Central memory CD8-positive, alpha-beta T cell (primary cell): ENCODE measurements at places on chromosomes 7 and 10.
A peak's percentile ranks its signal among the peaks of the same experiment; 100 is the strongest.

DNA sequence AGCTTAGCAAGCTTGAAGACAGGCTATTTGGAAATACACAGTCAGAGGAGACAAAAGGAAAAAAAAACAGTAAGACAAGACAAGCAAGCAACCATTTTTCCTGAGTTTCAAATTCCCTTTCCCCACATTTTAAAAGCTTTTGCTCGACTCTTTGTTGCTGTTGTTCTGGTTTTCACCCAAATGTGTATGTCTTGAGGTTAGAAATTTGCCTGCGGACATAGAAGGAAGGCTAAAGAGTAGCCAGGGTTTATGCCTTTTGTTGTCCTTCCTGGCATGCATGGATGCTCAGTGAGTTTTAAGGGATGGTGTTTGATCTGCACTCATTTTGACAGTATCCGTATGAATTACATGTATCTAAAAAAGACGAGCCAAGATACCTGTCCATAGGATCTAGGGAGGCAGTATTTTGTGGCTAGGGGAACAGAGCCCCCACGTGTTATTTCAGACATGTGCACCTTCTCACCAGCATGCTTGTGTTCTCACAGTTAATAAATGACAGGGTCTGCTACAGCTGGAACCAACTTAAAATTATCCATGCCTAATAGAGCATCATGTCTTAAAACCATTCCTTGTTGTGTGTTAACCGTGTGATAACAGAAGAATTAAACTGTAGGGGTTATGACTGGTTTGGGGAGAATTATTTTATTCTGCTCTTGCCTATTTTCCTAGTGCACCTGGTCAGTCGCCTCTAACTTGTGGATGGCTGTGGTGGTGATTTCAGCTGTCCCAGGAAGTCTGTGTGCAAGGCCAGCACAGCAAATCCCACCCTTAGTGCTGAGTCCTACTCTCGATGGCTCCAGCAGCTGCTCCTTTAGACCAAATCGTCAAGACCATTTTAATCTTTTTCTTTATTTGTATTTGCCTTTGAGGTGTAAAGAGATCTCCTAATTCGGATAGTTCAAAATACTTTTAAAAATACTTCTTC lies 9.1 kb downstream of the WIPF3 start:
- no peak overlapping the region for H3K4me3 ChIP-seq
- peaks cover 54% of the 10 kb centered on the region for H3K27me3 ChIP-seq
- no peak for DNase-seq
- no peak overlapping the region for H3K27ac ChIP-seq
- H3K36me3 ChIP-seq, result no peaks in the 10 kb centered on the region

DNA sequence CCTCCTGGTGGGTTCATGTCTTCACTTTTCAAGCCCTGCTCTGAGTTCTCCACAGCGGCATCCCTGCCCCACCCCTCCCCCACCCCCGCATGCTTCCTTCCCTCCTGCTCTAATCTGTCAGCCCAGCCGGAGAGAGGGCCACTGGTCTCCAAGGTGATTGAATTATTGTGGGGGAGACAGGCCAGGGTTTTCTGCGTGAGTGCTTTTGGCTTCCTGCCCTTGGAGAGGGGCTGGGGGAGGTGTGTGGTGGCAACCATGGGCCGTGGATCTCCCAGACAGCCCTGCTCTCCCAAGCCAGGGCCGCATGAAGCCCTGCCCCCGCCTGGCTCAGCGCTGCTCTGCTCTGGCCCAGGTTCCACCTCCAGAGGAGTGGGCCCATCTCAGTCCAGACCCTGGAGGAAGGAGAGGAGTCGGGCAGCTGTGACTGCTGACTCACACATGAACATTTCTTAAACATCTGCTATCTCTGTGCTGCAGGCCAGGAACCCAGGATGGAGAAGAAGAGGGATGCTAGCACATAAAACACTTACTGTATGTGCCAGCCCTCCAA lies 109.9 kb downstream of the ZMIZ1 start:
- H3K4me1 ChIP-seq, result no peaks in the 10 kb centered on the region
- peaks cover 1% of the 10 kb centered on the region for H3K36me3 ChIP-seq
- no peaks in the 10 kb centered on the region for H3K27me3 ChIP-seq
- H3K4me3 ChIP-seq, result no peak overlapping the region
- DNase-seq, result no peak

- H3K27ac ChIP-seq, result no peak overlapping the region
- H3K4me3 ChIP-seq, result no peak overlapping the region
- DNase-seq, result no peak
- peaks cover 17% of the 10 kb centered on the region for H3K27me3 ChIP-seq
- H3K36me3 ChIP-seq, result no peaks in the 10 kb centered on the region
These were observed 122.3 kb downstream of the CCDC71L start for GRCh38 chr7:106538638-106539037.

DNA sequence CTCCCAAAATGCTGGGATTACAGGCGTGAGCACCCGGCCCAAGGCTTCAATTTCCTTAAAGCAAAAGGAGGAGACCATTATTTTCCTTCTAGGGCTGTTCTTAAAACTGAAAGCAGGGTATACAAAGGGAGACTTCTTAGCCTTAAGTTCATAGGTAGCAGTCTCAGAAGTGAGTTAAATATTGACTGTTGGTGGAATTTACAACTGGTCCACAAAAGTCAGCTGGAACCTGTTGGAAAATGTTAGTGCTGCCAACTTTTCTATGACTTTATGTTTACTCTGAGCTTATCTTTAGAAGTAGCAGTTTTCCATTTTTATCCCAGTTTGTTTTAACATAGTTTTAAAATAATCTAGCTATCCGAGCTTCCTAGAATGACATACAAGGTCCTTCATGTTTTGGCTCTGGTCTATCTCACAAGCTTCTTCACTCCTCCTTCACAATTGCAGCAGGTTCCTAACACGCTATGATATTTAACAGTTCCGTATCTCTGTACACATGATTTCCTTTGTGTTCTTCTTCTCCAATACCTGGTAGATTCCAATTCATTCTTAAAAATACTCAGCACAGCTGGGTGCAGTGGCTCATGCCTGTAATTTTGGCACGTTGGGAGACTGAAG lies 3.3 kb downstream of the SLC26A3 start:
- DNase-seq, result no peak
- no peaks in the 10 kb centered on the region for H3K36me3 ChIP-seq
- H3K4me3 ChIP-seq, result no peak overlapping the region
- H3K4me1 ChIP-seq, result no peaks in the 10 kb centered on the region
- H3K27me3 ChIP-seq, result peaks cover 7% of the 10 kb centered on the region
- H3K27ac ChIP-seq, result no peak overlapping the region

DNA sequence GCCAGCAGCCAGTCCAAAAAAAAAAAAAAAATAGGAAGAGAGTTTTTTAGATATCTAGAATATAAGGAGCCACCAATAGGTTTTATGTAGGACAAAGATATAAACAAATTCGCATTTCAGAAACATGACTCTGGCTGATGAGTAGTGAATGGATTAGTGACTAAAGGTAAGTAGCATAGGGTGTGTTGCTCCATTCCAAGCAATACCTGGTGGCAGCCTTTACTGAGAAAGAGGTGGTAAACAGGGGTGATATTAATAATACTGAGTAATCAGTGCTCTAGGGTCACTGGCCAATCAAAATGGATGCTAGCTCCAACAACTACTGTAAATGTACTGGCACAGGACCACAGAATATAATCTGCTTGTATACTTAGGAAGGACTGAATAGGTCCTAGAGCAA lies 45.5 kb upstream of the RAB11FIP2 start:
- H3K27ac ChIP-seq, result no peak overlapping the region
- no peaks in the 10 kb centered on the region for H3K4me1 ChIP-seq
- H3K27me3 ChIP-seq, result peaks cover 16% of the 10 kb centered on the region
- H3K36me3 ChIP-seq, result no peaks in the 10 kb centered on the region
- no peak overlapping the region for H3K4me3 ChIP-seq

- no peaks in the 10 kb centered on the region for H3K36me3 ChIP-seq
- no peak for DNase-seq
- H3K27me3 ChIP-seq, result no peaks in the 10 kb centered on the region
- no peak overlapping the region for H3K27ac ChIP-seq
- H3K4me1 ChIP-seq, result no peaks in the 10 kb centered on the region
- no peak overlapping the region for H3K4me3 ChIP-seq
These were observed 141.7 kb upstream of the SEMA3A start for GRCh38 chr7:84336303-84336702.

DNA sequence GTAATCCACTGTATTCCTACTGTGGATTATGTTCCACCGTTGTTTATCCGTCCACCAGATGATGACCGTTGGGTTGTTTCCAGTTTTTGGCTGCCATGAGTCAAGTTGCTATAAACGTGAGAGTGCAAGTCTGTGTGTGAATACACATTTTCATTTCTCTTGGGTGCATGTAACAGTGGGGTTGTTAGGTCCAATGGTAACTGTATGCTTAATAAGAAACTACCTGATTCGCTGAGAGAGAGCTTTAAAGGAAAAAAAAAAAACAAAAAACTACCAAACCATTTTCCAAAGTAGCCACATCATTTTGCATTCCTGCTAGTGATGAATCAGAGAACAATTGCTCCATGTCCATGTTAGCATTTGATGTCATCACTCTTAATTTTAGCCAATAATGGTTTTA lies 15.9 kb downstream of the UBN2 start:
- H3K36me3 ChIP-seq, result peaks cover 28% of the 10 kb centered on the region
- no peak for DNase-seq
- H3K4me3 ChIP-seq, result no peak overlapping the region
- peaks cover 16% of the 10 kb centered on the region for H3K4me1 ChIP-seq
- no peaks in the 10 kb centered on the region for H3K27me3 ChIP-seq

DNA sequence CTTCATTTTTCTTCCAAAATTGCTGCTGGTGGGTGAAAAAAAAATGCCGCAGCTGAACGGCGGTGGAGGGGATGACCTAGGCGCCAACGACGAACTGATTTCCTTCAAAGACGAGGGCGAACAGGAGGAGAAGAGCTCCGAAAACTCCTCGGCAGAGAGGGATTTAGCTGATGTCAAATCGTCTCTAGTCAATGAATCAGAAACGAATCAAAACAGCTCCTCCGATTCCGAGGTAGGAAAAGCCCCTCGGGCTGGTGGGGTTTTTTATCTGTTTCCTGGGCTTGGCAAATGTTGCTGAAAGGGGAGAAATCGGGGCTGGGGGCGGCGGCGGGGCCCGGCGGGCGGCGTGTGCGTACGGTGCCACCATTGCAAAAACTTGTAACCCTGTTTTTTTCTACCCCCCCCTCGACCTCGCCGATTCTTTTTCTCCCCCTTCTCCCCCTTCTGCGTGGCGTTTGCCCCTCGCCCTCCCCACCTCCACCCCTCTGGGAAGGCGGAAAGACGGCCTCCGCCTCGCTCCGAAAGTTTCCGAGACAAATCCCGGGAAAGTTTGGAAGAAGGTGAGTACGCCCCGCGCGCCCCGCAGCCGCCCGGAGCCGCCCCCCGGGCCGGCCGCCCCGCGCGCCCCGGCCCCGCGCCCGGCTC lies 789 bp downstream of the TCF7L2 start:
- no peaks in the 10 kb centered on the region for H3K27me3 ChIP-seq
- H3K4me3 ChIP-seq, result peak overlapping the region; percentile 85
- peaks cover 38% of the 10 kb centered on the region for H3K4me1 ChIP-seq
- H3K27ac ChIP-seq, result peak overlapping the region; percentile 98
- peaks cover 17% of the 10 kb centered on the region for H3K36me3 ChIP-seq

DNA sequence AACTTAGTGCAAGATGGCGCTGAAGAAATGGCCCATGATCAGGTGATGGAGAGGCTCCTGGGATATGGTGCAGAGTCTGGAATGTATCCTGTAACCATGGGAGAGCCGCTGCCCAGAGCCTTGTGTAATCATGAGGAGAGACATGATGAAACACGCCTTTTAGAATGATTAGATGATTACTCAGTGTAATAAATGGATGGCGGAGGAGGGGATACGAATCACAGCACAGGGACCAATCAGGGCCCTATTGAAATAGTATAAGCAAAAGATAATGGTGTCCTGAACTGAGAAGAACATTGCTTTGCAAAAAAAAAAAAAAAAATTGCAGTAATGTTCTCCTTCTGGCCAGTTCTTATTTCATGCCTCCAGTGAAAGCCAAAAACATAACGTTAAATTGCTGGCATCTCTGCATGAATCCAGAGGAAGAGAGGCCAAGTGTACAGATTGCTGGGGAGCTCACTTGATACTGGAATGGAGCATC lies 668.5 kb upstream of the AUTS2 start:
- no peak overlapping the region for H3K4me3 ChIP-seq
- H3K4me1 ChIP-seq, result no peaks in the 10 kb centered on the region
- no peaks in the 10 kb centered on the region for H3K27me3 ChIP-seq
- no peak overlapping the region for H3K27ac ChIP-seq

GRCh38 chr10:83605783-83606630 lies 533.3 kb upstream of the GHITM start:
- no peak for DNase-seq
- no peak overlapping the region for H3K4me3 ChIP-seq
- no peaks in the 10 kb centered on the region for H3K36me3 ChIP-seq
- no peaks in the 10 kb centered on the region for H3K27me3 ChIP-seq
- no peak overlapping the region for H3K27ac ChIP-seq

DNA sequence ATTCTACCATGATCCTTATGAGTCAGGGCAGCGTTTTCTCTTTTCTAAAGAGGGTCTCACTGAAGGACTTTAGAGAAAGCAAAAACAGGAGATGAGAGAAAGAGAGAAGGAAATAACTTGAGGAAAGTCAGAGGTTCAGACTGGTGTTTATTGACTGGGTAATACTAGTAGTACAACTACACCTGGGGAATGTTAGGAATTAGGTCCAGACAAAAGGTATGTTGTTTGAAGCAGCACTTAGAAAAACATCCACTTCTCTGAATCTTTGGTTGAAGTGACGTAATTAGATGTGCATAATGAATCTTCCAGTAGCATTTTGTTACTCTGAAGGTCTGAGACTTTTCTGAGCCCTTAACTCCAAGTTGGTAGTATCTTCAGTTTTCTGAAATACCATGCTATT lies 380.3 kb upstream of the LRGUK start:
- H3K36me3 ChIP-seq, result no peaks in the 10 kb centered on the region
- H3K27ac ChIP-seq, result no peak overlapping the region
- no peaks in the 10 kb centered on the region for H3K27me3 ChIP-seq
- DNase-seq, result no peak
- no peak overlapping the region for H3K4me3 ChIP-seq
- H3K4me1 ChIP-seq, result no peaks in the 10 kb centered on the region

DNA sequence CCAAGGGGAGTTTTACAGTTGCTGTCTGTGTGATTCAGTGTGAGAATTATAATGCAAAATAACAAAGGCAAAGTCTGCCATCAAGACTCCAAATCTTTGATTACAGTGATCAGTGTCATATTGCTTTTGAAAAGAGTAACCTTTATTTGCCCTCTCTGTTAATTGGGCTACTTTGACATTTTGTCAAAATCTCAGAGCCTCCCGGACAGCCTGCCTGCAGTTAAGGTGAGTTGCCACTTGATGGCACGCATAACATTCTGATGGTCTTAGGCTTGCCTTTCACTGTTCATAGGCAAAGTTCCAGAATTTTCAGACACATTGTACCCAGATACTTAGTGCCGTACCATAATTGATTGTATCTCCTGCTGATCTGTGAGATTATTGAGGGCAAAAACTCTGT lies 253.5 kb downstream of the ABCA13 start:
- no peak overlapping the region for H3K27ac ChIP-seq
- no peaks in the 10 kb centered on the region for H3K27me3 ChIP-seq
- H3K36me3 ChIP-seq, result no peaks in the 10 kb centered on the region
- no peak overlapping the region for H3K4me3 ChIP-seq
- DNase-seq, result no peak

GRCh38 chr7:69665369-69665768 lies 67.1 kb downstream of the AUTS2 start:
- H3K4me3 ChIP-seq, result no peak overlapping the region
- H3K27me3 ChIP-seq, result peaks cover 20% of the 10 kb centered on the region
- DNase-seq, result no peak
- H3K36me3 ChIP-seq, result peaks cover 1% of the 10 kb centered on the region
